ENCODE measurements at places on chromosomes 3 and 15.

GRCh38 chr3:71575433-71575832 lies 8.1 kb downstream of the FOXP1 start:
- DNase-seq = no peak

DNA sequence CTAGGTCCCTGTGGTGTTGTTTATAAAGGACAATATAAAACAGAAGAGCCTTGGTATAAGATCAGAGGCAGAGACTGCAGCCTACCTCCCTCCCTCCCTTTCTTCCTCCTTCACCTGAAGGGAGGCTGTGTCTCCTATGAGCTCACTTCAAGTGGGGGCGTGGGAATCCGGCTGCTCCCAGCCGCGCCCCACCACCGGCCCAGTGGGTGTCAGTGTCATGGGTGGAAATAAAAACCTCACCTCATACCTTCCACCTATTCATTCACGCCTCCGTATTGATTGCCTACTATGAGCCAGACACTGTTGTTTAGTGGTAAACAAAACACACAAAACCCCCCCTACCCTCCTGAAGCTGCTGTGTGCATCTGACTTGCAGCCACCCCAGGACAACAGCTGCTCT lies 181.9 kb downstream of the PDZRN3 start:
- no peak for DNase-seq

DNA sequence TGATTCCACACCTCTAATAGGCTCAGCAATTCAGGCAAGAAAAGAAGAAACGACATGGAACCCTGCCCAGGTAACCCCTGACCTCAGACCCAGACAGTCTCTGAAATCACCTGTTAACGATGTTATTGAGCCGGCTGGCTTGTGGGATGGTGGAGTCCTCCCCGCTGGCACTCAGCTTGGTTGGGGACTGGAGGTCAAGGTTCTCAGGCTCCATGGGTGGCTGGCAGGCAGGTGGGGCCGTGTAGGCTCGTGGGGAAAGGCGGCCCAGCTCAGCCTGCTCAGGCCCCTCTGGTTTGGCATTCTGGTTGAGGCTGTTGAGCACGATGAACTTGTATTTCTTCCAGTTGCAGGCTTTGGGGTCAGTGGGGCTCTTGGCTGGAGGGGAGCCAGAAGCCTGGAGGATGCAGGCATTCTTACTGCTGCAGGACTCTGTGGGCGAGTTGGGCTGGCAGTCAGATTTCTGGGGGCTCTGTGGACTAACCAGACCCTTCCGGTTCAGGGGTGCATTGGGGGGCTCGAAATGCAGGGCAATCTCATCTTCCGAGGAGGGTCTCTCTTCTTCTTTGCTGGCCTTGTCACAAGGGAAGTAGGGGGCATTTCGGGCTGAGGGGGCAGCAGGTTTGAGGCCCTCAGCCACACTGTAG lies 16.2 kb downstream of the BCL6 start:
- DNase-seq = no peak

DNA sequence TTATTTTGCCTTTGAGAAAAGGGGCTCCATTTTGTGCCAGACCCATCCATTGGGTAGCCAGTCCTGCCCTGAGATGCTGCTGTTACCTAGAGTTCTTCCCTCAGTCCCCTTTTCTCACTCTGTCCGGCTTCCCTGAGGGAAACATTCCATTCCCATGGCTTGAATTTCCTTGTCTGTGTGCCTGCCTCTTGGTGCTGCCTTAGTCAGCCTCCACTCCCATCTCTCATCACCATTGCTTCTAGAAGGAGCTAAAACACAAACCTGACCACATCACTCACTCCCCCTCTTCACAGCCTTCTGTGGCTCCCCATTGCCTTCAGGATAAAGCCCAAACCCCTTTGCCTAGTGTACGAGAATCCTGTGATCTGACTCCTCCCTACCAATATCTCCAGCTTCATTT lies 25.2 kb upstream of the C2CD4B start:
- no peak for DNase-seq

GRCh38 chr3:126375835-126376331 lies 18.7 kb upstream of the KLF15 start:
- DNase-seq = no peak

DNA sequence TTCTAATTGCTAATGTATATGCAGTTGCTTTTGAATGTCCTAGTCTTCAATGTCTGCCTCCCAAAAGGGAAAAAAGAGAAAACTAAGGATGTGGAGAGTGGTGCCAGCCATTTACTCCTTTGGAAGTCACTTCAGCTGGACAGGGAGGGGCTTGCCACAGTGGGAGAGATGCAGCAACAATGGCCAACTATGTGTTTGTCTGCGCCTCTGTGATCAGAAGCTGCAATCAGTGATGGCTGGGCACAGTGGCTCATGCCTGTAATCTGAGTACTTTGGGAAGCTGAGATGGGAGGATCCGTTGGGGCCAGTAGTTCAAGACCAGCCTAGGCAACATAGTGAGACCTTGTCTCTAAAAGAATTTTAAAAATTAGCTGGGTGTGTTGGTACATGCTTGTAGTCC lies 16.7 kb upstream of the CLRN1 start:
- no peak for DNase-seq

DNA sequence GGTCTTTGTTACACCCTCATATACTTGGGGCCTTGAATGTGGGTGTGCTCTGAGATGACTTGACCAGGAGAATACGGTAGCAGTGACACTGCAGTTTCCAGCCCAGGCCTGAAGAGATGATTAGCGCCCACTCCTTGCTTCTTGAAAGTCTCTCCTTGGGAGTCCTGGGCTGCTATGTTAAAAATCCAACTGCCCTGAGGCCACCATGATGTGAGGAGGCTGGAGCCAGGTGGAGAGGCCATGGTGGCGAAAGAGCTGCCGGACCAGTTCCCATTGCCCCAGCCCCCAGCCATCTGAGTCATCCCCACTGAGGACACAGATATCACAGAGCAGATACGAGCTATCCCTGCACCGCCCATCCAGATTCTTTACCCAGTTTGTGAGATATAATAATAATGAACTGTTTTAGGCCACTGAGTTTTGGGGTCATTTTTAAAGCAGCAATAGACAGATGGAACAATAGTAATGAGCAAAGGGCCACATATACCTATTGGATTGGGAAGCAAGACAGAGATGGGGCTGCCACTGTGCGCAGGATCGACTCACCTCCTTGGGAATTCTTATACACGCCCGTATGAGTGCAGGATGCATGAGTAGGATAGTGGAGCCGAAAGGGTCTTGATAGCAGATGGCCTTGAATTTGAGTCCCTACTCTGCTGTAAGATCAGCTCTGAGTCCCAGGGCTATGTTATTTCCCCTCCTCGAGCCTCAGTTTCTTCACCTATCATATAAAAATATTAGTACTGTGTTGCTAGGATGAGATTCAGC lies 12.1 kb upstream of the GATA2 start:
- no peak for DNase-seq

DNA sequence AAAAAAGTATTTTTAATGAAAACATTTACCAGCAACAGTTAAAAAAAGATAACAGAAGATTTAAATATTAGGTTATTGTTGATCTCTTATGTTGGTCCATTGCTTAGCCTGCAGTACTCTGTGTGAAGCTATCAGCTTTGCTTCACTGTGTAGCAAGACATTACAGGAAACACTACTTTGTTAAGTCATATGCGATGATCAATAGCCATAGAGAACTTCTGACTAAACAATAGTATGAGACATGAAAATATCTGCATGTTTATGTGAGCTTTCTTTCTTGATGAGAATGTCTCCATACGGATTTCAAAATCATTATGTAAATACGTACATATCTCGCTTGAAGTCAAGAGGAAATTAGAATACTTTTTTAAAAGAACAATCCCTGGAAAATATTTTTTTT lies 27.0 kb upstream of the CAPN3 start:
- no peak for DNase-seq

DNA sequence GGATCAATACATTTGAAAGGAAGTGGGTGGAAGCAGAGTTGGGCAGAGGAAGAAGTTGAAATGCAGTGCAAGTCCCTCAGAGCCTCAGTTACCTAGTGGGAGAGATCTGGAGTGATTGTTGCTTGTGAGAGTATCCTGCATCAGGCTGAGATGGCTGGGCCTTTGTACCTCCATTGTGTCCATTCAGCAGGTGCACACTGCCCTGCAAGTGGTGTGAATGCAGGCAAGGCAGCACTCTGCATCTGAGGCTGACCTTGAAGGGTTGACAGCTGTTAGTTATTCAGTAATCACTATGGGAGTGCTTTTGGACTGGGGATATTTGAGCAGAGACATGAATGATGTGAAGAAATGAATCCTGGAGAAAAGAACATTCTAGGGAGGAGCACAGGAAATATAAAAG lies 25.2 kb downstream of the ATP6V1A start:
- DNase-seq = no peak

DNA sequence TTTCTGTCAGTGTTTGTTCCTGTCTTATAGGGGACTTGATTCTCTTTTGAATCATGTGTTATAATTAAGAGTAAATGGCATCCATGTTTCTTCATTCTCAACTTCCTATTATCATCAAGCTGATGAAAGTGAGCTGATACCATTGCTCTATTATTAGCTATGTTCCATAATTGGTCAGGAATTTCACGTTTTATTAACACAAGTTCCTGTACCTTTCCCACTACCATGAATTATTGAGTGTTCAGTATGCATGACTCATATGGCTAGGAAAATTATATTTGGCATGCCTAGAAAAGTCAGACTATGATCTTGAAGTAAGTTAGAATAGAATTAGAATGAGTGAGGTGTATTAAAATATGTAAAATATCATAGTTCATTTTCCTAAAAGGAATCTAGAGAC lies 278.9 kb upstream of the LRRC3B start:
- DNase-seq = no peak

GRCh38 chr15:32851572-32851971 lies 133.8 kb downstream of the GREM1 start:
- no peak for DNase-seq

- DNase-seq = no peak
Measured at GRCh38 chr3:111636366-111636885, 41.3 kb upstream of the ZBED2 start.

DNA sequence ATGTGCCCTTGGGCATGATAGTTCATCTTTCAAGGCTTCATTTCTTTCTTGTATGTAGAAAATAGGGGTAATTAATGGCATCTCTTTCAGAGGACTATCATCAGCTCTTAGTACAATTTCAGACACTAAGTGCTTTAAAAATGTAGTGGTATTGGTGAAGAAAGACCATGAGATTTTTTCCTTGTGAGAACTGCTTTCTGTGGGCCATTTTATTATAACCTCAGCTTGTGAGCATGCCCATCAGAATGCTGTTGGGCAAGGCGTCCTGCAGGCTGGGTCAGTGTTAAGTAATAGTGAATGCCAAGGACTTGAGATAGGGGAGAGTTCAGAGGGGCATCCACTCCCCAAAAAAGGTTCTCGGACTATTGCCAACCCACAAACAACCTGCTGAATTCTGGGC lies 187.9 kb downstream of the GHSR start:
- DNase-seq = no peak

GRCh38 chr3:44109771-44110361 lies 131.8 kb upstream of the TOPAZ1 start:
- DNase-seq = no peak

DNA sequence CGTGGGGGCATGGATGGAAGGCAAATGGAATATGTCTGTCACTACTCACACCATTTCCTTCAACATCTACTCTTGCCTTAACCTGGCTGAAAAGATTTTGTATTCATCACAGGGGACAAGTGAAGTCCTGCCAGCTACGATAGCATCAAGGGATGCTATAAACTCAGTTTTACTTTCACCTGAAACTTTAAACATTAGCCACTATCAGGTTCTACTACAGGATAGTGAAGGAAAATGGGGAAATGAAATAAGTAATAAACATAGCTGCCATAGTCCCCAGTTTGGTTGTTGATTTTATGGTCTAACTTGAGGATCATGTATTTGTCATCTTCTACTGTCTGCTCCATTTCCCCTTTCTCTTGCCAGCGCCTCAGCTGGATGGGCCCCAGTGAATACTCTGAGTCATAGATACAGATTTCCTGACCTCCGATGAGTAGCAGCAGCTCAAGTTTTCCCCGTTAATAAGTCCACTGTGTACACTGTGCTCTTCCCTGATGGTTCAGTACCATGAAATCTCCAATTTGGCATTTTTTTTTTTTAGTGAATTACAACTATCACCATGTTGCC lies 338.2 kb upstream of the SLCO3A1 start:
- DNase-seq = no peak

GRCh38 chr3:138351916-138352550 lies 3.7 kb downstream of the MRAS start:
- no peak for DNase-seq

DNA sequence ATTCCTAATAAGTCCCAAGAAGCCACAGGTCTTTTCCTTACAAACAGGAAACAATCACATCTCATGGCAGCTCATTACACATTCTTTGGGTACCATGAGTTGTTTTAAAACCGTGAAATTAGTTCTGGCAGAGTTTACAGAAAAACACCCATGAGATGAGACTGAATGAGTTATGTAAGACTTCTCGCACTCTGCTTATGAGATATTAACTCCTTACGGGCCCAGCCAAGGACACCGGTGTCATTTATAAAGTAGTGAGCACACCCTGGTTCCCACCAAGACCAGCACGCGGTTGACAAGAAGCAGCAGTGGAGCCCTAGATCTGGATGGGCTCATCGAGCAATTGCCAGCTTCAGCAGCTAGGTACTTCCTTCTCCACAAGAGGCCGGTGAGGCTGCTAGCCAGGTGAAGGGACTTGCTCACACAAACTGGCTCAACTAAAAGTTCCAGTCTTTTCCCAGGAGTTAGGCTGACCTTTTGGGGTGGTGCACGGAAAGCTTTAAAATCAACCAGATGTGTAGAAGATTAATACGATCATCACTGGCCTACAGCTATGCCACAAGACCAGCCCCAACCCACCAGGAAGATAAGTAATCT lies 318.6 kb upstream of the ICE2 start:
- DNase-seq = no peak

- DNase-seq = no peak
Measured at GRCh38 chr3:17800232-17800631, 57.8 kb upstream of the TBC1D5 start.

All from activated CD4-positive, alpha-beta T cell treated with anti-CD3 and anti-CD28 coated beads for 24 hours (primary cell).